ENCODE measurements at places on chromosomes 11 and 22. TPM values are rescaled to one million over a fixed set of nuclear protein-coding genes. Genes with fewer than 3 reads are reported as not detected.

The BTBD18 gene
- total RNA-seq = not detected

The ACTN3 gene
- not detected for total RNA-seq

The SLC5A4 gene
- total RNA-seq = not detected

The C11orf97 gene
- total RNA-seq = not detected

Measured in hair follicle dermal papilla cell (primary cell).